ENCODE measurements at places on chromosomes 3 and 15.

DNA sequence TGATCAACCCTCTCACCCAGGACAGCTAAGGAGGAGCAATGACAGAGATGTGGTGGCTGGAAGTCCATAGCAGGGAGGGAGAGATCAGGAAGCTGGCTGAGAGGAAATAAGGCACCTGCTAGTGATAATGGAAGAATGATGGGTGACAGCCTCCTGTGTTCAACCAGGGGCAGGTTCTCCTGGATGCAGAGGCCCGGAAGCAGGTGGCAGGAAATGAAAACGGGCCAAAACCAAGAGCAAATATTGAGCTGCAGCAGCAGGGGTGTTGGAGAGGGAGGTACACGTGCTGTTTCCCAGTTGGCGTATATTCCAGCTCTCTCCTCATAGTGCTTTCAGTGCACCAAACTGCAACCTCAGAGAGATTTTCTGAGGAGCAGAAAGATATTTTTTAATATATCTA, 213.4 kb upstream of the TBL1XR1 start:
- DNase-seq: peak; percentile 2

- no peak for DNase-seq
Measured at GRCh38 chr15:75836959-75837334, 6.3 kb upstream of the UBE2Q2 start.

DNA sequence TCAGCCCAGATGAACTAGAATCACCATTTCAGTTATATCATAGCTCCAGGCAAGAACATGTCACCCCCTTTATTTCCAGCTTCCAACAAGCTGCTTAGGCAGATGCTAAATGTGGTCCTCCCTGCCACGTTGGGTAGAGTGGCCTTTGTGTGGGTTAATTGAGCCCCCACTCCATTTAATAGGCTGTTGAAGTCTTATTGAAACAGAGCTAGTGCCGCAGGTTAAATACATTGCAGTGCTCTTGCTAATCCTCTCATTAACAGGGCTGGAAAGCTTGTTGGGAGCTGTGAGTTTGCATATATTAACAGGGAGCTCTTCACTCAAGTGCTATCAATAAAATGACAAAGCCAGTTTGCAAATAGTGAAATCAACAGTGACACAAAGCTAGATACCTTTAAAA, 248.4 kb upstream of the CMC1 start:
- DNase-seq: no peak

DNA sequence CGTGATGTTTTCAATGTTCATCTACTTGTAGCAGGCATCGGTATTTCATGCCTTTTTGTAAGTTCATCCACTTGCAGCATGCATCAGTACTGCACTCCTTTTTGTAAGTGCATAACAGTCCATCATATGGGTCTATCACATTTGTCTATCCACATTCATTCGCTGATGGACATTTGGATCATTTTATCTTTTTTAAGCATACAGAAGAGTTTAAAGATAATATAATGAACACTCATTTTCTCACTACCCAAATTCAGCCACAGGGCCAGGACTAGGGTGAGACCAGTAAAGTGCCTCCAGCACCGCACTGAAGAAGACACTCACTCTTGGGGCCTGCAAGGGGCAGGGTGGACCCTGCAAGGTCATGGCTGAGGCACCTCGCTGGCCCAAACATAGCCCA, 309.6 kb downstream of the UACA start:
- DNase-seq: no peak

DNA sequence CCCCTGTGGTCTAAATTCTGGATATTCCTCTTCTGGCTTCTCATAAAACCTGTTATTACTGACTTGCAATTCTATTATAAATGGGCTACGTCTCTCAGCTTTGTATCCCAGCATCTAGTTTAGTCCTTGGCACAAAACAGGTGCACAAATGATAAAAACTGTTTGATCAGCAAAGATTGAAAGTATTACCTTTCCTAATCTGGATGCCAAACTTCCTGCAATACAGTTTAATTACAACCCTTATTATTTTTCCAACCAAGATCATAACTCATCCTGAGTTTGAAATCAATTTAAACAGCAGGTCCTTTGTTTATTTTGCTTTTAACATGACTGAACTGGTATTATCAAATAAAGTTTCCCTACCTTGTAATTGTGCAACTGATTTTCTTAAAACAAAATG, 132.6 kb downstream of the ATP1B3 start:
- no peak for DNase-seq
